ENCODE measurements at places on chromosomes 13 and 19.

GRCh38 chr13:80873589-80873988 is 532.7 kb upstream of the SPRY2 start:
- DNase-seq, result no peak

- peak; percentile 48 for DNase-seq
Observed at GRCh38 chr19:15249972-15250639, 17.9 kb upstream of the EPHX3 start.

GRCh38 chr19:53844849-53845246 is 20.7 kb upstream of the NLRP12 start:
- DNase-seq, result no peak

- no peak for DNase-seq
Observed at GRCh38 chr13:29754473-29754806, 96.0 kb downstream of the UBL3 start.

GRCh38 chr19:35816846-35817245 is 4.2 kb upstream of the PRODH2 start:
- DNase-seq, result no peak

DNA sequence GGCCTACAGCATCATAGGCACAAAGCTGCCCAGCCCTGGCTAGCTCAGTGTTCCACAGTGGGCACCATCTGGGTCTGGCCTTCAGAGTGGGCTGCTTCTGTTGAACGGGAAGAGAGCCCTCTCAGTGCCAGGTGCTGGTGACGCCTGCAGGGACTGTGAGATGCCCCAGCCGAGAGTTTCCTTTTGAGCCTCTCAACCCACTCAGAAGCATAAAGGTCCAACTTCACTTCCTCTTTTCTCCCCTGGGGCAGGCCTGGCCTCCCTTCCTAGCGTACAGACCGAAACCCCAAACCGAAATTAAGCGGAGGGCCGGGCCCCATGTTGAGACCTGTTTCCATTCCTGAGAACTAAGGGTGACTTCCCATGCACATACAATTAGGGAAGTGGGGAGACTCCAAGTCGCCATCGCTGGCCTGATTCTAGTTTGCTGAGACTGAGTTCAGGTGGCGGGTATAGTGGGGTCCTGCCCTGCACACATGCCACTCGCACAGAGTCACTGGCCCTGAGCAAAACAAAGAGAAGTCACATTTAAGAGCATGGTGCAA is 6.9 kb downstream of the RAB8A start:
- no peak for DNase-seq

DNA sequence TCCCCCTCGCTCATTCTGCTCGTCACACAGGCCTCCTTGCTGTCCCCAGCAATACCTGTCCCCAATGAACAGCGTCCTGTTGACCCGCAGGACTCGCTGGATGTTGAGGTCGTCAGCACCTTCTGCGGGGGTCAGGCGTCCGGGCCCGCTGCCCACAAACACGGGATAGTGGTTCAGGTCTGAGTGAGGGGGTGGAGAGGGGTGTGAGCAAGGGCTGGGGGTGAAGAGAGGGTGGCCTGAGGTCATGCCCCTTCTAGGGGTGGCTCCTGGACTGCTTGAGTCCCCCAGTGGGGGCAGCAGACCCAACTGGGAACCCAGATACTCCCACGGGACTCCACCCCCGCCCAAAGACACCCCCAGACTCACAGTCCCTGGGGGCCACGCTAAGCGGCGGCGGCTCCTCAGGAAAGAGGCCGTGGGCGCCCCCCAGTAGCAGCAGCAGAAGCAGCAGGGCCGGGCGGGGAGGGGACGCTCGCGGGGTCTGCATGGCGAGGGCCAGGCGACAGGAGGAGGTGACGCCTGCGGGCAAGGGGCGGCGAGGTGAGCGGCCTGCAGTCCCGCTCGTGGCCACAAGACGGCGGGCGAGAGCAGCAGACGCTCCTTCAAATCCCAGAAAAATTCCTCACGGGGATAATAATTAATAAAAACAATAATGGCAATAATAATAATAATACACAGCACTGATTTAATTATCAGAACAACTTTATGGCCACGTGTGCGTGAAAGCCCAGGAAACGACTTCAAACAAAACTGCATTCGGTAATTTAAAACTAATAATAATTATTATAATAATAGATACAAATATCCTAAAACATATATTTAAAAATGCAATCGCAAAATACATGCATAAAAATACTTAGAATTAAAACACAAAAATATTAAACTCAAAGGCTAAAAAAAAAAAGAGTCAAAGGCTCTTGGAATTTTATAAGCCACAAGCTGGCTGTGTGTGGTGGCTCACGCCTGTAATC is 1.2 kb downstream of the SEMA6B start:
- DNase-seq, result no peak

DNA sequence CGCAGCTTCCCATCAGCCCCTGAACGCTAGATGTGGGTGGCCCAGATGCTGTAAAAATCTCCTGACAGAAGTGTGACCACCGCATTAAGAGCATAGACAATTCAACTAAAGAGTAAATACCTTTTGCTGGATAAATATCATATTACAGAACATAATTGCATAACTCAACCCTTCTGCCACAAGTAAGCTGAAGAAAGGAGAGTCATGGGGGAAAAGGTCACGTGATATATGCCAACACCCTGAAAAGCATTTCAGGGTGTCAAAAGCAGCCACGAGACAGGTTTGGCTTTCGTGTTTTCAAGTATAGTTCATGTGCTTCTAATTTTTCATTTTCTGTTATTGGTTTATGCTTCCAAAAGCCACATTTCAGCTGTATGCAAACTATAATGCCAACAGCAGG is 71.3 kb downstream of the LHFPL6 start:
- no peak for DNase-seq

DNA sequence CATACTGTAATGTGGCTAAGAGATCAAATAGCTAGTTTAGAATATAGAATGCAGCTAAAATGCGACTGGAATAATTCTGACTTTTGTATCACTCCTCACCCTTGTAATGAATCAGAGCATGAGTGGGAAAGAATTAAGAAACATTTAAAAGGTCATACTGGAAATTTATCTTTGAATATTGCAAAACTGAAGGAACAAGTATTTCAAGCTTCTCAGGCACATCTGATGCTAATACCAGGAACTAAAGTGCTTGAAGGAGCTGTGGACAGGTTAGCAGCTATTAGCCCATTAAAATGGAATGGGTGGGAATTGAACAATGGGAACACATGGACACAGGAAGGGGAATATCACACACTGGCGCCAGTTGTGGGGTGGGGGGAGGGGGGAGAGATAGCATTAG is 144.2 kb upstream of the ZNF91 start:
- DNase-seq, result no peak

DNA sequence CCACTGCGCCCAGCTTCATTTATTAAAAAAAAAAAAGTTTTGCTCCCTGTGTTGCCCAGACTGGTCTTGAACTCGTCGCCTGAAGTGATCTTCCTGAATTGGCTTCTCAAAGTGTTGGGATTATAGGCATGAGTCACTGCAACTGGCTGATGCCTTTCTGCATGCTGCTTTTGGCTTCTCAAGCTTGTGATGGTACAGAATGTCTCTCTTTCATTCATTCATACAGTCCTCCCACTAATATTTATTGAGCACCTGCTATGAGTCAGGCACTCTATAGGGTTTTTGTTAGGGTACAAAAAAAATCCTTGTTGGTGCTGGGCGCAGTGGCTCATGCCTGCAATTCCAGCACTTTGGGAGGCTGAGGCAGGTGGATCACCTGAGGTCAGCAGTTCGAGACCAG is 9.0 kb downstream of the TSPAN16 start:
- no peak for DNase-seq

DNA sequence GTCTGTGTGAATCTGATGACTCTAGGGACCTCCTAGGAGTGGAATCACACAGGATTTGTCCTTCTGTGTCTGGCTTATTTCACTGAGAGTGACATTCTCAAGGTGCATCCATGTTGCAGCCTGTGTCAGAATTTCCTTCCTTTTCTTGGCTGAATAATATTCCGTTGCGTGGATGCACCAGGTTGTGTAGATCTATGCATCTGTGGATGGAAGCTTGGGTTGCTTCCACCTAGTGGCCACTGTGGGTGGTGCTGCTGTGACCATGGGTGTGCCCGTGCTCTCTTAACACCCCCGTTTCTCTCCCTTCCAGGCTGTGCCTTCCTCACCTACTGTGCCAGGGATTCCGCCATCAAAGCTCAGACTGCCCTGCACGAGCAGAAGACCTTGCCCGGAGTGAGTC is 26.2 kb downstream of the CELF5 start:
- DNase-seq, result no peak

- DNase-seq, result no peak
Observed at GRCh38 chr19:56098731-56099568, 22.1 kb downstream of the ZNF787 start.

DNA sequence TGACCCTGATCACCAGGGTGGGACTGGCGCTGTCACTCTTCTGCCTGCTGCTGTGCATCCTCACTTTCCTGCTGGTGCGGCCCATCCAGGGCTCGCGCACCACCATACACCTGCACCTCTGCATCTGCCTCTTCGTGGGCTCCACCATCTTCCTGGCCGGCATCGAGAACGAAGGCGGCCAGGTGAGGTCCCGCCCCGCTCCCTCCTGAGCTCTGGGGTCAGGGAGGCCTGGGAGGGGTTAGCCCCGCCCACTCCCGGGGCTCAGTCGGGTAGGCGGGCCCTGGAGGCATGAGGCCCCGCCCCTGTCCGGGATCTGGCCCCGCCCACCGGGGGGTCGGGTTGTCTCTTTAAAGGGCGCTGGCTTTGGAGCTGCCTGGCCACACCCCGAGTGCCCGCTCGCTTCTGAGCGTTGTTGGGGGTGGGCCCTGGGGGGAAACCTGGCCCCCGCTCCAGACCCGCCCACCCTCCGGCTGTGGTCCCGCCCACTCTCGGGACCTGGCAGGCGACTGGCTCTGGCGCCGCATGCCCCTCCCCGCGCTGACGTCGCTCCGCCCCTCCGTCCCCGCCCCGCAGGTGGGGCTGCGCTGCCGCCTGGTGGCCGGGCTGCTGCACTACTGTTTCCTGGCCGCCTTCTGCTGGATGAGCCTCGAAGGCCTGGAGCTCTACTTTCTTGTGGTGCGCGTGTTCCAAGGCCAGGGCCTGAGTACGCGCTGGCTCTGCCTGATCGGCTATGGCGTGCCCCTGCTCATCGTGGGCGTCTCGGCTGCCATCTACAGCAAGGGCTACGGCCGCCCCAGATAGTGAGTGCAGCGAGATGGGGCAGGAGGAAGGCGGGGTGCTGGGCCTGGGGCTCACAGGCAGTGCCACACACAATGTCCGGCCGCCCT is 13.1 kb downstream of the DDX39A start:
- no peak for DNase-seq

DNA sequence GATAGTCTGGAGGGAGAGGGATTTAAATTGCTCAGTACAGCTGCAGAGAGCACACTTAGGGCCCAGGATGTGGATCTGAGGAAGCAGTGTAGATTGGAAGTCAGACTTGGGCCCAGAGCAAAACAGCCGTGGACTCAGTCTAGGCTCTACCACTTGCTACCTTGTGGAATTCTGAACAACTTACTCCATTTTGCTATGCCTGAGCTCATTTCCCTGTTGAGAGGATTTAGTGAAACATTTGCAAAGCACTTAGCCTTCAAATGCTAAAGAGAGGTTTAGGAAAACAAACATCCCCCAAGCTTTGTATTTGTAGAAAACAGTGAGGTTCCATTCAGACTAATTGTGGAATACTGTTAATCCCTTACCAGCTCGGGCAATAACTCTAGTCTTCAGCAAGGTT is 453.4 kb upstream of the ZNF507 start:
- no peak for DNase-seq

- no peak for DNase-seq
Observed at GRCh38 chr19:44677019-44677811, 5.9 kb downstream of the CEACAM19 start.

DNA sequence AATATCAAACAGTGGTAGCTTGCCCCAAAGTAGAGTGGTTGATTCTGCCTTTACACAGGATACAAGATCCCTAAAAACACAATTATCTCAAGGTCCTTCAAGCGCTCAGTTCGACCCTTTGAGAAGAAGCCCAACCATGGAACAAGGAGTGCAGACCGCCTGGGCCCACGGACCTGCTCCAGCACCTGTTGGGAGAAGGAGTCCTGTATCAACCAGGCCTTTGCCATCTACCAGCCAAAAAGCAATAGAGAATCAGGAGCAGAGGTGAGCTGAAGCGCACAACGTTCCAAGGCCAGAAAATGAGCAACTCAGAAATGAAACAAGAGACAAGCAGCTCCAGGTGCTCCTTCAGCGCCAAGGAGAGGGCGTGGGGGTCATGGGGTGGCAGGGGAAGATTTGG is 6.3 kb upstream of the LILRB3 start:
- no peak for DNase-seq

DNA sequence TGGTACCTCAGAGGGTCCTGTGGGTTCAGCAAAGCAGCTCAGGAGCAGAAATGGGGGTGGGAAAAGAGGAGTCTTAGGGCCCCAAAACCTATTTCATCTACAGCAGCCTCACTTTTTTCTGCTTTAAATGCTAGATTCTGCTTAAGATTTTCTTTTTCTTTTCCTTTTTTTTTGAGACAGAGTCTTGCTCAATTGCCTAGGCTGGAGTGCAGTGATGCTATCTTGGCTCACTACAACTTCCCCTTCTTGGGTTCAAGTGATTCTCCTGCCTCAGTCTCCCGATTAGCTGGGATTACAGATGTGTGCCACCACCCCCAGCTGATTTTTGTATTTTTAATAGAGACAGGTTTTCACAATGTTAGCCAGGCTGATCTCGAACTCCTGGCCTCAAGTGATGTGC is 30.7 kb upstream of the WDFY2 start:
- no peak for DNase-seq

DNA sequence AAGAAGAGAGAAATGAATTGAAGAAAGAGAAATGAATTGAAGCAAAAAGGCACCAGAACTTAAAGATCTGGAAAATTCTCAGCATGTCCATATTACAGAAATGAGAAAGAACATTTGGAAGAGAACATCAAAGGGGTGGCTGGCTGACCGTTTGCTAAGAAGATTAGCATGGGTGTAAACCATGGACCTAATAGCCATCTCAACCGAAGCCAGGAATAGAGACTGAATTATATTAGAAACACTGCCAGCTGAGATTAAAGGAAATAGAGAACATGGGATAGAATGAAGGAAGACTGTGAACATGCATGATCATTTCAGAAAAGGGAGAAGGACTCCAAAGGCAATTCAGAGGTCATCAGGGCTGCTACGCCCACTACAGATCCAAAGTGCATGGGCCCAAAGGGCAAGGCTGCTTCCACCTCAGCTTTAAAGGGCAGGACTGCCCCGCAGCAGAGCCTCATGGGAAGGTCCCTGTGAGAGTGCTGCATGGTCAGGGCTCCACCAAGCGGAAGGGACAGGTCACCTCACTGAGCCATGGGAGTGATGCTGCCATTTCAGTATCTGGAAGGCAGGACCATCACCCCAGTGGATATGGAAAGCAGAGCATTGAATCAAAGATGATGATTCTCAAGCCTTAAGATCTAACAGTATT is 23.1 kb downstream of the FNDC3A start:
- no peak for DNase-seq

GRCh38 chr13:114101358-114102130 is 30.9 kb downstream of the RASA3 start:
- DNase-seq, result no peak
